A172 (cell line): ENCODE measurements at places on chromosomes 5 and 9. TPM values are rescaled to one million over a fixed set of nuclear protein-coding genes. Genes with fewer than 3 reads are reported as not detected.
A peak's percentile ranks its signal among the peaks of the same experiment; 100 is the strongest.

Gene ANKDD1B
- not detected in 2 replicates for total RNA-seq

Gene FBP1
- total RNA-seq, result 0.12 TPM in 1 of 2 replicates, not detected in the other

Gene KLF4
- total RNA-seq, result 5.4 and 6.4 TPM in 2 replicates

Gene FOXI1
- 0.10 TPM in 1 of 2 replicates, not detected in the other for total RNA-seq

Gene PWWP2A
- total RNA-seq, result 17.7 and 21.0 TPM in 2 replicates

Gene GRIN3A
- not detected in 2 replicates for total RNA-seq

Gene CCDC183
- total RNA-seq, result 0.45 and 0.55 TPM in 2 replicates

Gene TAF11L10
- total RNA-seq, result not detected in 2 replicates

DNA sequence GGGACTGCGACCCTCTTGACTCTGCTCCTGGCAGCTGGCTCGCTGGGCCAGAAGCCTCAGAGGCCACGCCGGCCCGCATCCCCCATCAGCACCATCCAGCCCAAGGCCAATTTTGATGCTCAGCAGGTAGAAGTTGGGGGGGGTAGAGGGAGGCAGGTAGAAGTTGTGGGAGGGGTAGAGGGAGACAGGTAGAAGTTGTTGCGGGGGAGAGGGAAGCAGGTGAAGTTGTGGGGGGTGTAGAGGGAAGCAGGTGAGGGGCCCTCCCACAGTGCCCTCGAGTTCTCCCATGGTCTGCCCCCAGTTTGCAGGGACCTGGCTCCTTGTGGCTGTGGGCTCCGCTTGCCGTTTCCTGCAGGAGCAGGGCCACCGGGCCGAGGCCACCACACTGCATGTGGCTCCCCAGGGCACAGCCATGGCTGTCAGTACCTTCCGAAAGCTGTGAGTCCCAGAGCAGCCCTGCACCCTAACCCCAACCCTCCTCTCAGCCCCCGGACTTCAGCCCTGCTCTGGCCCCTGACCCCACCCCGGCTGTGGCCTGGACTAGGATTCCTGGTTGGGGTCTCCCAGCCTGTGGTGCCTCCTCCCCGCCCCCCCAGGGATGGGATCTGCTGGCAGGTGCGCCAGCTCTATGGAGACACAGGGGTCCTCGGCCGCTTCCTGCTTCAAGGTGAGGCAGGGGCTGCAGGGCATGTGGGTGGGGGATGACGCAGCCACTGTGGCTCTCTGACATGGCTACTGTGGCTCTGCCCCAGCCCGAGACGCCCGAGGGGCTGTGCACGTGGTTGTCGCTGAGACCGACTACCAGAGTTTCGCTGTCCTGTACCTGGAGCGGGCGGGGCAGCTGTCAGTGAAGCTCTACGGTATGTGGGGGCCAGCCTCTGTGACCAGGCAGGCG lies 537 bp downstream of the C8G start:
- DNase-seq, result no peak

DNA sequence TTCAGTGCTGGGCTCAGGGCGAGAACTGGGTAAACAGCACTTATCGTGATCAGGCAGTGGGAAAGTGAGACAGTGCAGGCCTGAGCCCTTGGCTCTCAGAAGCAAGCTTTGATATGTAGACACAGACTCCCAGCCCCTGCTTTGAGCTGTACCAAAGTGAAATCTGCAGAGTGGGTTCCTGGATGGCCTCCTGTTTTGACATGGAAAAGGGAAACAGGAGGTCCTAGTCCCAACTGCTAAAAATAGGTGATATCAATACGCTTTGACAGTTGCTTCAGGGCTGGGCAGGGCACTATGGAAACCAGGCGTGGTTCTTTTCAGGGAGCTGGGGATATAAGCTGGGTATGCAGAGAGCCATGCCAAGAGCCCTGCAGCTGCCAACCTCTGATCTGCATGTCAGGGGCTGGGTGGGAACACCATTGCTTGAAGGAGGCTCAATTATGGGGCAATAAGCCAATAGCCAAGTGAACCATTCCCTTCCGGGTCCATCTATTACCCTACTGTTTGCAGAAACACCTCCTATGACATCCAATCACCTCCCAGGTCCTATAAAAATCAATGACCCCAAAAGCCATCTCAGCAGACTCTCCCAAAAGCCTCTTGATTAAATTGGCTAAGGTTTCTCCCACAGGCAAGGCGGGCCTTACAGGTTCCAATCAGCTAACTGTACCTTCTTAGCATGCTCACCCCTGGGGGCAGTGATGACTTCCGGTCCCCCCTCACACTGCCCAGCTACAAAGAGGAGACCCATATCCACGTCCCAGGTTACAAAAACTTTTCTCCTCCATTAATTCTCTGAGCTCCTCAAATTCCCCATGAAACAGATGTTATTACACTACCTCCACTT lies 45.8 kb downstream of the EPB41L4B start:
- DNase-seq, result no peak

DNA sequence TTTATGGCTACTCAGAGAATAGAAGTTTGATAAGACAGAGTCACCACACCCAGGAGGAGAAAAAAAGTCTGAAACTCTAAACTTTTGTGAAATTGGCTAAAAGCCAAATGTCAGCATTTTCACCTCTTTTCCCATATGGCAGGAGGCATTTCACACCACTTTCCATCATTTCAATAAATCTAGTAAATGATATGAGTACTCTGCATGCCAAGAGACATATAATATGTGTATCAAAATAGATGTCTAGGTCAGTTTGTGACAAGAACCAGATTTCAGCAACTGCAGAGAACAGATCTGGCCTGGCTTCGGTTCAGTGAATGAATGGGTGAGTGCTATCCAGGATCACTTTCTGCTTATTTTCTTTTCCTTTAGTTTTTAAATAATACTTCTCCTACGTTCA lies 470.8 kb downstream of the ENC1 start:
- no peak for DNase-seq

GRCh38 chr5:154214371-154215106 lies 24.0 kb downstream of the GALNT10 start:
- peak; percentile 61 for DNase-seq

- DNase-seq, result peak; percentile 64
Measured at GRCh38 chr9:104386425-104387069, 117.5 kb upstream of the OR13F1 start.

- DNase-seq, result peak; percentile 88
Measured at GRCh38 chr9:108579757-108580439, 275.9 kb downstream of the ACTL7B start.

- no peak for DNase-seq
Measured at GRCh38 chr9:27291292-27291691, 5.7 kb downstream of the EQTN start.

DNA sequence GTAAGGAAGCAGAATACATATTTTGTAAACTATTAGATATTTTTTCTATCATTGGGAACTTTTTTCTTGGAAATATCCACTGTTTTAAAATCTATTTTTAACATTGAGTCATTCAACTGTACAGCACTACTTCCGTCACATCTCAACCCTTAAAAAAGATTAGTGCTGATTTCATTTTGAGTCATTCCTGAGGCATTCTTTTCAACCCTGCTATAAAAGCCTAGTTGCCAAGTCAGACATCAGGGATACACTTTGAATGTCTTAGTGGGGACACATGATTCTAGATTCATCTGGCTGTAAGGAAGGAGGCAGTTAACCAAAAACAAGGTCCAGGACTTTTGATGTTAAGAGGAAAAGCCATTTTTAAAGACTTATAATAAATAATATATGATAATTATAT lies 160.9 kb downstream of the GIN1 start:
- peak; percentile 96 for DNase-seq

DNA sequence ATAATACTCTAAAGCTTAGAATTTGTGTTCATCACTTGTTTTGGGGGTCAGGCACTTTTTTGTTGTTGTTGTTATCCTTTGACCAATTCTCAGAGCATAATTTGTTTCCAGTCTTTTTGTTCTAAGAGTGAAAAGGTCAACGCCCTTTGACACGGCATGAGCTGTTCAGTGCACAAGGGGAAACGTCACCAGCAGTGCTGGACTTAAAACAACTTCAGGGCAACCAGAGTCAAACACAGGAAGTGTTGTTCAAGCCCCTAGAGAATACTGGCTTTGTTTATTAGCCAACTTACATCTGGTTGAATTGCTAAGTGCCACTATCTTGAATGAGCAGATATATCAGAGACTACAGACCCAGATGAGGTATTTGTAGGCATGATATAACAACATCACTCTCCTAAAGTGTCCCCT lies 368.9 kb downstream of the TMEM161B start:
- DNase-seq, result no peak

DNA sequence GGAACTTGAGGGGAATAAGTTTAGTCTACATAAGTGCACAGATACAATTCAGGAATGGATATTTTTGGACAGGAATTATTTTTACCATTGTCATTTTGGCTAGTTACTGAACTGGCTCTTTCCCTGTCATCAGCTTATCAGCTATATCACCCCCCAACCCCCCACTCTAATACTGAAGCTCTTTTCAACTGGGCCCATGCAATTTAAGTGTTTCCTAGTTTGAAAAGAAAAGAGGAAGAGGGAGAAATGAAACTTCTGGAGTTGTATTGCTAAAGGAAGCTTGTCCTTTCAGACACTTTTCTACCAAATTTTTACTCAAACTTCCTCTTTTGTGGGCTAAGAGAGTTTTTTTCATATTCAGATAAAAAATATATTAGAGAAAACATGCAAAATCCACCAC lies 18.5 kb upstream of the TIMD4 start:
- no peak for DNase-seq

DNA sequence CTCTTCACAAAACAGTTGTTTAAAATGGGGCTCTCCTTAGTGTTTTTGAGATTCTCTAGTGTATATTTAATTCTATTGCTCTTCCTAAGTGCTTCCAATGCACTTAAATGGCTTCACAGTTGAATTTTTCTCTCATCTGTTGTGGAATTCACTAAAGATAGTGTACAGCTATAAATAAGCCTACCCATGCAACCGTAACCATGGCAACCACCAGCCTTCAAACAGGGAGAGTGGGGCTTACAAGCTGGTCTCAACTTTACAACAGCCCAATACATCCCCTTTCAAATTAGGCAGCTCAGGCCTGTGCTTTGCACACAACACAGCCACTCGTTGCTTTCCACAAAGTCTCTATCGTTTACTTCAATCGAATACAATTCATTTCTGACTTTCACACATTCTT lies 144.0 kb upstream of the PLPPR1 start:
- no peak for DNase-seq

GRCh38 chr9:93978551-93978950 lies 23.4 kb upstream of the BARX1 start:
- no peak for DNase-seq

GRCh38 chr9:8560560-8561525 lies 761.3 kb upstream of the DMAC1 start:
- DNase-seq, result no peak

DNA sequence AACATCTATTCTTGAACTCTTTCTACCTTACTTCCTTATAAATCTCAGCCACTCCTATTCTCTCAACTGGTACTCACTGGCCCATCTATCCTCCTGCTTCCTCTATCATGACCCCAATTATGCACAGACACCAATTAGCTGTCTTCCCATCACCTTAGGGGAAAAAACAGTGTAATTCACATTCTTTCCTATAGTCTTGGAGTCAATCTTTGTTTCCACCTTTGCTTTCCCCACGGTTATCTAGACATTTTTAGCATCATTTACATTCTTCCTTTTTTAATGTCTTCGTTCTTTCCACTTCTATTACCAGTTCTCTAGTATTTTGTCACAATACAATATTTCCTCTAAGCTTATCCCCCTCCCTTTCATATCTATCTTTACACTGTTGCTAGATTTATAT lies 449.4 kb downstream of the TMEM38B start:
- DNase-seq, result no peak

DNA sequence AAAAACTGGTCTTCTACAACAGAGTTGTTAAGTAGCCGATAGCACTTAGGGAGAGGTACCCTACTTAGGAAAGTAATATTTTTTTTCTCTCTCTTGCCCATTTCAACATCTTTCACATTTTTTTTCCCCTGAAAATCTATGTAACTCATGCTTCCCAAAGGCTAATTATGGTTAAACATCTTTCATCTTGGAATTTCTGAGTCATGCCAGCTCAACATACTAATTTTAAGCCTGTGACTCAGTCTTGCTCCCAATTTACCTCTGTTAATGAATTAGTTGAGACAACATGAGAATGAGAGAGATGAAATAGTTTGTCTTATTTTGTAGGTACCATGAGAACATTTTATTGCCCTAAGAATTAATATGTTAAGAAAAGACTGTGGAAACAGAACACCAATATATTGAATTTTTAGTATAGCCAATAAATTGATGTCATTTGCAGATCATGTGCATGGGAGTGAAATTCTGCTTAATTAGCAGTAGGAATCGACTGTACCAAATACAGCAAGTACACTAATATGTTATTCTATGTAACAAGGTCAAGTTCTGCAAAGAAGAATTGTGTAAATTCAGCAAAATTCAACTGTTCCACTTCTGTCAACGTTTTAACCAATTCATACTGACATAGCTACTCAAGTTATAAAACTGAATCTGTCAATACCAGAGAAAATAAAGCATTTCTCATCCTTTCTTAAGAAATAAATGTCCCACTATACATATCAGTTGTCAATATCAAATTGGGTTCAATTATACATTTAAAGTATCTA lies 550.0 kb downstream of the PTPRD start:
- DNase-seq, result peak; percentile 58

DNA sequence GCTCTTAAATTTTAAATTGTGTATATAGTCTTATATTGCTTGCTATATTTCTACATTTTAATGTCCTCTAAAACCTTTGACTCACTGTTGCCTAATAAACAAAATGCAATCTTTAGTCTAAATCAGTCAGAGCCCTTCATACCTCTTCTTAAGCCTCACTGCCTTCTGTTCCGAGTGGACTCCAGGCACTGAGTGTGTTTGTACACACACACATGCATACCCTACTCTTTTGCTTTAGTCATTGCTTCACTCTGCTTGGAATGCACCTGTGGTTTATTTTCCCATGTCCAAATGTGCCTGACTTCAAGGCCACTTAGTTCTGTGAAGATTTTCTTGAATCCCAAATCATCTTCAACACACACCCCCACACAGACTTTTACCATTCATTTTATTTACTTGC lies 60.9 kb downstream of the SLC12A2 start:
- no peak for DNase-seq

GRCh38 chr5:132437604-132438266 lies 52.8 kb downstream of the IRF1 start:
- DNase-seq, result peak; percentile 69

- no peak for DNase-seq
Measured at GRCh38 chr9:123438821-123439220, 82.8 kb downstream of the CRB2 start.

- DNase-seq, result peak; percentile 51
Measured at GRCh38 chr5:671459-672328, 21.5 kb downstream of the TPPP start.

DNA sequence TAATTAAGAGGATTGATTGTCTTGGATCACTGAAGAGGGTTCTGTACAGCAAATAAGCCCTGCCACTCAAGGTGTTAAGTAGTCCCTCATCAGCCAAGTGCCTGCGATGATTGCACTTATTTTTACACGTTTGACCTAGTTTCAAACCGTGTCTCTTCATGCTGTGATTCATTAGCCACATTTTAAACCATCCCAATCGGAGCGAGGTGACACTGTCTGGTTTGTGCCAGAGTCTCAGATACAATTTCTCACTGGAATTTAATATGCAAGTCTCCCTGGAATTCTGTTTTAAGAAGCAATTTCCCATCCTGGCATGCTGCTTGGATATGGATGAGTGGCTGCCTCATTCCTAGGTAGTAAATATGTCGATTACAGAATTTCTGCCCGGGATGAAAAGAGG lies 1.6 kb downstream of the INSYN2B start:
- no peak for DNase-seq
